ENCODE measurements at places on chromosomes 6 and 20.

- no peak for DNase-seq
Observed at GRCh38 chr6:1612299-1612973, 2.7 kb downstream of the FOXC1 start.

DNA sequence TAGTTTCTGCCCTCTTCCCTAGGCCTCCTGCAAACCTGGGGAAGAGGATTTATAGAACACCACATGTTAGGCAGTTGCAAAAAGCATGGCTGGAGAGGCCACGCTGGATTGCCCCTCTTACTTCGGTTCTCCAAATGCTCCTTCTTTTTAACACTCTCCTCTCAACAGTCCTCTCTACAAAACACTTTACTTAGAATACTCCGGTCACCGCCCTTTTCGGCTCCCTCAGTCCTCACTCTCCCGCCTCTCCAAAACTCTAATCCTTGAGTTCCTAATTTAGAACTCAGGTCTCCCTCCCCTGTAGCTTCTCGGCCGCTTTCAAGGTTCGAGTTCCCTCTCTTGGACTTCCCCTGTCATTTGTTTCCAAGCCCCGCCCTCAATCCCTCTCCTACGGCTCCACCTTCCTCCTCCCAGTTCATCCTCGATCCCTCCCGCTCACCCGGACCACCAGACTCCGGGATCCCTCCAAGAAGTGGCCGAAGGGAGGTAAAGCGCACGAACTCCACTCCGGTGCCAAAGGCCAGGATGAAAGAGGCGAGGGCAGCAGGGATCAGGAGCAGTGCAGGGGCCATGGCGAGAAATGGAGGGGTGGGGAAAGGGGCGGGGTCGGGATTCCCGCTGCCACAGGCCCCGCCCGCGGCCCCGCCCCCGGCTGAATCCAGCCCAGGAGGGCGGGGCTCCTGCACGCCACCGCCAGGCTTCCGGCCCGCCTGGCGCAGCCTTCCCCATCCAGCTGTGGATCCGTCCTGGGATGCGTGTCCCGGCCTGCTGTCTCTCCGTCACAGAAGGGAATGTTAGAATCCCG, at the start of gene NRM:
Gene NRM, minus strand, starts transcription at position 582 of the 805 bp plus-strand sequence. Its CDS starts 10 bp downstream, at position 572.
- DNase-seq, result peak; percentile 76

DNA sequence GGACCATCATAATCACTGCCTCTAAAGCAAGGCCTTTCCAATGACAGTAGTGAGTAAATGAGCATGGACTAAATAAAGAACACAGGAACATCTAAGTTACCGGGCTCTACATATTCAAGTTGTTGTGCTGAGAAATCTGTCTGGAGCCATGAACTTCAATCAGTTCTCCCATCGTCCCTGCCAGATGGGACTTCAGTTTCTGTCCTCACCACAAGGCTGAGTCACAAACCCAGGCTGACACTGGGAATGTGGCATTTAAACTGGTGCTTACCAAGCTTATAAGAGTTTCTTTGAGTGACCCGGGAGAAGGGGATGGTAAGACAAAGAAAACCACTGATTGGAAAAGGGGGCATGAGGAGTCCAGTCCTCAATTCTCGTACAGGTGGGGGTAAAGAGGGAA, 497.0 kb downstream of the MAFB start:
- DNase-seq, result no peak

GRCh38 chr6:678520-678919, 14.4 kb downstream of the EXOC2 start:
- no peak for DNase-seq

GRCh38 chr6:33851959-33852358, 48.2 kb upstream of the MLN start:
- no peak for DNase-seq

DNA sequence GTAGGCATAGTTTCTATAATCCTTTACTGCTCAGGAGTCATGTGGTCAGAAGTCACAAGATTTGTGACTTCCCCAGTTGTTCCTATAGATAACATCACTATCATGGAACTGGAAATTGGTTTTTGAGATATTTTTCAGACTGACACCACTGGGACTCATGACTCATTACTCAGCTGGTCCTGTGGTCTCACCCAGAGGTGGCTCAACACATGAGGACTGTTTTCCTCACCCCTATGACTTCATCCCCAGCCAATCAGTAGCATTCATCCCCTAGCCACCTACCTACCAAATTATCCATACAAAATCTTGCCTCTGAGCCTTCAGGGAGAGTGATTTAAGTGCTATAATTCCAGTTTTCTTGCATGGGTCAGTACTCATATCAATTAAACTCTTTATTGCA, 1217.7 kb downstream of the EPHA7 start:
- DNase-seq, result no peak

DNA sequence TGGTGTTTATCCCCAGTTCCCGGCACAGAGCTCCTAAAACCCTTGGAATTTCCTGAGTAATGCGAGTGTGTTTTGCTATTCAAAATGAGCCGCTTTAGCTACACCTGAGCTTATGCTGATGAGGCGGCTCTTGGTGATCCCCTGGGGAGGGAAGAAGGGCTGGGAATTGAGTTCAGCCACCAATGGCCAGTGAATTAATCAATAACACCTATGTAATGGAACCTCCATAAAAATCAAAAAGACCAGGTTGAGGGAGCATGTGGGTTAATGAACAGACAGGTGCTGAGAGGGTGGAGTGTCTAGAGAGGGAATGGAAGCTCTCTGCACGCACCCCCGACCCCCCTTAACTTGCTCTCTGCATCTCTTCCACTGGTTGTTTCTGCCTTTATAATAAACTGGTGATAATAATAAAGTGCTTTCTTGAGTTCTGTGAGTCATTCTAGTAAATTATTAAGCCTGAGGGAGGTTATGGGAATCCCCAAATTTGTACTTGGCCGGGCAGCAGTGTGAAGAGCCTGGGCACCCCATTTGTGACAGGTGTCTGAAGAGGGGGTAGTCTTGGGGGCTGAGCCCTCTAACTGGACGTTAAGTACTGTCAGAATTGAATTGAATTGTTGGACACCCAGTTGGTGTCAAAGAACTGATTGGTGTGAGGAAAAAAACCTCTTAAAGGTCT, 24.6 kb upstream of the SERPINB1 start:
- DNase-seq, result no peak

DNA sequence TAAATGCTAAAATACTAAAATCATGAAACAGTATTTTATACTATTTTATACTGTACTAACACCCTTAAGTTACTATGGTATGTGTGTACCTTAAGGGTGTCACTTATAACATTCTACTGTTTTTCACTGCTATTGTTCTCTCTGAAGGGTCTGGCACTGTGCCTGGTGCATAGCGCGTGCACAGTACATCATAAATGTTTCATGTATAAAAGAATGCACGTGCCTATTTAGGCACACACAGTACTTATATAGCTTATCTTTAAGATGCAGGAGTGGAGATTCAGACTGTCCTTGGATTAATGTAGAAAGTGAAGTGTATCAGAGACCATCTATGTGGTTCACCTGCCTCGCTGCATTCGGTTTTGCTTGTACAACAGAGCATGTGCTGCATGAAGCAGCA, 64.0 kb upstream of the SGK1 start:
- no peak for DNase-seq

DNA sequence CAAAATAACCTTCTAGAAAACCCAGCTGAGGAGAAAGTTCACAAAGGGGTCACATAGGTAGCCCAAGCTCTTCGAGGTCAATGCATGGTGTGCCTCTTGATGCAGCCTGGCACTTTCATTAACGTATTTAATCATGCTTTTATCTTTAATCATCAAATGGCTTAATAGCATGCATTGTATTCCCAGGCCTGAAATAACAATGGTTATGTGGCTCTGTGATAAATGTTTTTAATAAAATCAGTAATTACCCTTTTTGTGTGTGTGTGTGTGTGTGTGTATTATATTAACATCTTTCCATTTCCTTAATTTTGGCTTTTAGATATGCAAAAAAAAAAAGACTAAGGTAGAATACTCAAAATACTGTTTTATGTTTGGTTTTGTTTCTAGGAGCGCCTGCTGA, 681.8 kb downstream of the PTPRT start:
- DNase-seq, result no peak

DNA sequence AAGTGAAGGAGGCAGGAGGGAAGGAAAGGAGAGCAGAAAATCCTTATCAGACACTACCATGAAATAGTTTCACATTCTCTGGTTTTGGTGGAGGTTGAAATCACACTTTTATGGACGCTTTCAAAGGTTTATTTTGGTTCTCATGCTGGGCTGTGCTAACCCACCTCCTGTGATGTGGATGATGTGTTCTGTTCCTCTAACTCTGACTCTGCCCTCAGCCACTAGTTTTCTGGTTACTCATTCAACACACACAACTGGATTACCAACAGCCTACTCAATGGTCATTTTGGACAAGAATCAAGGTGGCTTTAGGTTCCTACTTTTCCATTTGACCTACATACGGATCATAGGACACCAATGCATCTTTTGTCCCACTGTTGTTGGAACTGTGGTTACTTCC, 522.1 kb upstream of the BTBD3 start:
- DNase-seq, result no peak

DNA sequence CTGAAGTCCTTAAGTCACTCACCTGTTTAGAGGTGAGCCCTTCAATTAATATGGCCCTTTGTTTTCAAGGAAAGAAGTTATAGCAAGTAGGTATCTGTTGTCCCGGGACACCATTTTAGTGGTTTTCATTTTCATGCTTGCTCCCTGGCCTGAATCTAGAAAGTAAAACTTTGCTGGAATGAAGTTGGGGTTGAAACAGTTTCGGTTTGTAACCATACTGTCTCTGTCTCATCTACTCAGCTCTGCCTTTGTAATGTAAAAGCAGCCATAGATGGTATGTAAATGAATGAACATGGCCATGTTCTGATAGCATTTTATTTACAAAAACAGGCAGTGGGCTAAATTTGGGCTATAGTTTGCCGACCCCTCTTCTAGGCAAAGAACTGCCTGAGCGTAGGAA, 64.9 kb upstream of the GNRH2 start:
- no peak for DNase-seq

GRCh38 chr6:31353384-31353945, 3.5 kb downstream of the HLA-B start:
- DNase-seq, result no peak

- DNase-seq, result no peak
Observed at GRCh38 chr6:43749461-43749860, 20.6 kb upstream of the VEGFA start.

DNA sequence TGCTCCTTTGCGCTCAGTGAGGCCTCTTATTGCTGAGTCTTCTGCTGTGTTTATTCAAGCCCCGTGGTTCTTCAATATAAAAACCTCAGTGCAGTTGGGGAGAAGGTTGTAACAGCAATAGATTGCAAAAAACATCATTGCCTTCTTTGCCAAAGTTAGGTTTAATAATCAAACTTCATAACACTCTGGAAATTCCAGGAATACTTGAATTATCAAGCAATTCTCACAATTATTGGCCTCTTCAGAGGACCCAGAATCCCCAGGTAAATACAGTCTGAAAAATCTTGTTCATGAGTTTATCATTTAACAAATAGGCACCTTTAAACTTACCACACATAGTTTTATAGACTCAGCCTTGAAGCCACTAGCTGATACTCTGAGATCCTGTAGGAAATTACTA, 213.6 kb downstream of the OGFRL1 start:
- DNase-seq, result no peak

- no peak for DNase-seq
Observed at GRCh38 chr6:61755739-61756138, 530.3 kb downstream of the KHDRBS2 start.

DNA sequence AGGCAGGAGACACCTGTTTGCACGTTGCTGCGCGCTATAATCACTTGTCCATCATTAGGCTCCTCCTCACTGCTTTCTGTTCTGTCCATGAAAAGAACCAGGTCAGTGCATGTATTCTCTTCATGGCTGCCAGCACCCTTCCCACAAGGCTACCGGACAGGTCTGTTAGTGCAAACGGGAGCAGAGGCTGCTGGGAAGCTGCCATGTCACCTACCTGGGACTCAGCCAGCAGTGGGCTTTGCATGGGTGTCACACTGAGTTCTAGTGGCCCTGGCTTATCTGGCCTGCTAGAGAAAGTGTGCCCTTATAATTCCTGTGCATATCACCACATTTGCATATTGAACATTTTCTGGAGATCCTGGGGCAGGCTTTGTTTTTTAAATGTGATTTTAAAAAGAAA, 24.8 kb downstream of the LYRM2 start:
- DNase-seq, result no peak

- DNase-seq, result no peak
Observed at GRCh38 chr6:39388606-39389483, 66.3 kb upstream of the KCNK16 start.

GRCh38 chr20:47672166-47672565, 113.1 kb downstream of the SULF2 start:
- no peak for DNase-seq

GRCh38 chr6:36777801-36778200, 61.4 kb downstream of the CPNE5 start:
- no peak for DNase-seq

DNA sequence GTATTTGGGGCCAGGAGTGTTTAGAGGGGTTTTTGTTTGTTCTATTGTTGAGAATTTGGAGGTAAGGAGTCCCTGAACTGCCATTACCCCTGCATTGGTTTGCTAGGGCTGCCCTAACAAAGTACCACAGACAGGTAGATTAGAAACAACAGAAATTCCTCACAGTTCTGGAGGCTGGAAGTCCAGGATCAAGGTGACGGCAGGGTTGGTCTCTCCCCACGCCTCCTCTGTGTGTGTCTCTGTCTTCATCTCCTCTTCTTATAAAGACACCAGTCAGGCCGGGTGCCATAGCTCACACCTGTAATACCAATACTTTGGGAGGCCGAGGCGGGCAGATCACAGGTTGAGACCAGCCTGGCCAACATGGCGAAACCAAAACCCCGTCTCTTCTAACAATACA, 97.1 kb upstream of the FAM8A1 start:
- DNase-seq, result no peak

DNA sequence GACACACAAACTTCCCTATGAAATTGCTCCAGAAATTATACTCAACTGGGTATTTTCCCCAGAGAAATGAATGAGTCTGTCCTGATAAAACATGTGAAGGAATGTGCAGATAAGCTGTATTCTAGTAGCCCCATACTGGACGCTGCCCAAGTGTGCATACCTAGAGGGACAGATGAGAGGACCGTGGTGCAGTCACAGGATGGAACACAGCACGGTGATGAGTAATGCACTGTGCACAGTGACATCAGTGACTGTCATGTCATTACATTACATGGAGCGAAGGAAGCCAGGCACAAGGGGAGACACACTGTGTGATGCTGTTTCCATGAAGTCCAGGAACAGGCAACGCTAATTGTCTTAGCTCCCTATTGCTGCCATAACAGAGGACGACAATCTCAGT, 155.5 kb downstream of the CDH4 start:
- no peak for DNase-seq

GRCh38 chr6:44926556-44926955, 401.6 kb upstream of the RUNX2 start:
- no peak for DNase-seq

GRCh38 chr6:35327349-35328027, 14.9 kb upstream of the PPARD start:
- peak; percentile 83 for DNase-seq

Measured in CD4-positive, CD25-positive, alpha-beta regulatory T cell (primary cell).